ENCODE measurements at places on chromosomes 3 and 15. TPM values are rescaled to one million over a fixed set of nuclear protein-coding genes. Genes with fewer than 3 reads are reported as not detected.

GRCh38 chr3:71035314-71035713 is 548.2 kb downstream of the FOXP1 start:
- no peaks in the 10 kb centered on the region for H3K27me3 ChIP-seq
- DNase-seq = no peak
- H3K4me1 ChIP-seq = no peaks in the 10 kb centered on the region
- H3K4me3 ChIP-seq = no peak overlapping the region
- H3K27ac ChIP-seq = no peak overlapping the region

- DNase-seq = peak; percentile 74
- H3K4me3 ChIP-seq = peak overlapping the region; percentile 31
- no peaks in the 10 kb centered on the region for H3K36me3 ChIP-seq
- no peaks in the 10 kb centered on the region for H3K27me3 ChIP-seq
Observed at GRCh38 chr3:129224984-129225393, 24.4 kb upstream of the COPG1 start.

GRCh38 chr3:131738095-131738494 is 235.3 kb upstream of the MRPL3 start:
- H3K36me3 ChIP-seq = no peaks in the 10 kb centered on the region
- no peak overlapping the region for H3K27ac ChIP-seq
- DNase-seq = no peak
- H3K4me3 ChIP-seq = no peak overlapping the region
- H3K27me3 ChIP-seq = no peaks in the 10 kb centered on the region

DNA sequence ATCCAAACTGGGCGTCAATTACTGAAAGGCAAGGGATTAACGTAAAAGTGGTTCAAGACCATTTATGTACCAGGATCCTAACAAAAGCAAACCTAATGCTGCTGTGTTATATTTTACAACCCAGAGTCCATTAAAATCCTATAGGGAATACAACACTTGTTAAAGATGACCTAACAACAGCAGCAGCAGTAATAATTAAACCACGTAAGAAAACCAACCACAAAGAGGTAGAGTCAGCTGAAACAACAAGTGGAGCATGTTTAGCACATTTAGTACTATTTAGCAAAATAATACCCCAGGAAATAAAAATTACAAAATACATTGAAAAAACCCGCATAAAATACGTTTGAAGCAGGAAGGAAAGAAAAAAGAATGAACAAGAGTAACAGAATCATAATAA is 82.1 kb upstream of the AGBL1 start:
- H3K27ac ChIP-seq = no peak overlapping the region
- H3K4me1 ChIP-seq = no peaks in the 10 kb centered on the region
- H3K36me3 ChIP-seq = no peaks in the 10 kb centered on the region
- peaks cover 6% of the 10 kb centered on the region for H3K27me3 ChIP-seq

DNA sequence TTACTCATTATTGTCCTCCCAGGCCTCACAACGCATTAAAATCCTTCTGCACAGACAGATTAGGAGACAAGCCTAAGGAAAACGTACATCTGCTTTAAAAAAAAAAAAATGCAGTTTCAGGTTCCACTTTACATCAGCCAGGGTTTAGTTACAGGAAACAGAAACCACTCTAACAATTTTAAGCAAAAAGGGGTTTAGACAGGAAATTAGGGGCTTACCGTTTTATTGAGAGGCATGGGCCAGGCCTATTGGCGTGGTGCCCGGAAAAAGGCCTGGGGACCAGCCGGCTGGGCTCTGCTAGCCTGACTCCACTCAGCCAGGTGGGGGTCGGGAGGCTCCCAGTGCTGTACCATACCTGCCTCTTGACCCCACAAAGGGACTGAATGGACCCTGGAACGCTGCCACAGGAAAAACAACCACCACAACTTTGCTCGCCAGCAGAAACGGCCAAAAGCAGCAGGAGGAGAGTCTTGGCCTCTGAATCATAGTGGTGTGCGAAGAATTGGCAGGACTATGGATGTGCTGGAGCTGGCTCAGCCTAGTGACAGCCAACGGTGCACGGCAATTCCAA is 124.3 kb downstream of the CHSY1 start:
- H3K27ac ChIP-seq = no peak overlapping the region
- no peak for DNase-seq
- no peaks in the 10 kb centered on the region for H3K36me3 ChIP-seq

DNA sequence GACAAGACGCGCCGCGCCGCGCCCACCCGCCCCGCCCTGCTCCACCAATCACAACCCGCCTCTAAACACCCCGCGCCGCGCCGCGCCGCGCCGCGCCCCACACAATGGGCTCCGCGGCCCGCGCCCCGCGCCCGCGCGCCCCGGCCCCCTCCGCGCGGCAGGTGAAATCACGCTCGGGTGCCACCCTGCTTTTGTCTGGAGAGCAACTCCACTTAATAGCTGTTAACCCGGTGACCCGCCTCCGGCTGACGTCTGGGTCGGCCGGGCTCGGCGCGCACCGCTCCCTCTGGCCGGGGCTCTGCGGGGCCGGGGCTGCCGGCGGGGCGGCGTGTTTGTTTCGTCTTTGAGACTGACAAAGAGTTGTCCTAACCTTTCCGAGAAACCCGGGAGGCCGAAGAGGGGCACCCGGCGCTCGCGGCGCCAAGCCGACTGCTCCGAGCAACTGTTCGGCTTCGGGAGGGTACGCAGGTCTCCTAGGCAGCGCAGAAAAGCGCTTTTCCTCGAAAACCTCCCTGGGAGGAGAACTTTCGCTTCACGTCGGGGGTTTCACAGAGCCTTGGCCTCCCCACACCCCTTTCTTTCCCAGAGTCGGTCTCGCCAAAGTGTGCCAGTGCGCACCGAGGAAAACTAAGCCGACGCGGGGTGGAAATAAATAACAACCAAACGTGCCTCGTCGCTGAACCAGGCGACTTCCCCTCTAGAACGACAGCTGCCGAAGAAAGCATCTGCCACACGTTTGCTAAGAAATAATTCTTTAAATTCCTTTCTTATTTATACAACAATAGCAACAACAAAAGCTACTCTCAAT is 518.4 kb downstream of the FOXP1 start:
- peaks cover 3% of the 10 kb centered on the region for H3K4me1 ChIP-seq
- H3K36me3 ChIP-seq = no peaks in the 10 kb centered on the region
- H3K27me3 ChIP-seq = no peaks in the 10 kb centered on the region
- DNase-seq = no peak
- H3K27ac ChIP-seq = no peak overlapping the region

DNA sequence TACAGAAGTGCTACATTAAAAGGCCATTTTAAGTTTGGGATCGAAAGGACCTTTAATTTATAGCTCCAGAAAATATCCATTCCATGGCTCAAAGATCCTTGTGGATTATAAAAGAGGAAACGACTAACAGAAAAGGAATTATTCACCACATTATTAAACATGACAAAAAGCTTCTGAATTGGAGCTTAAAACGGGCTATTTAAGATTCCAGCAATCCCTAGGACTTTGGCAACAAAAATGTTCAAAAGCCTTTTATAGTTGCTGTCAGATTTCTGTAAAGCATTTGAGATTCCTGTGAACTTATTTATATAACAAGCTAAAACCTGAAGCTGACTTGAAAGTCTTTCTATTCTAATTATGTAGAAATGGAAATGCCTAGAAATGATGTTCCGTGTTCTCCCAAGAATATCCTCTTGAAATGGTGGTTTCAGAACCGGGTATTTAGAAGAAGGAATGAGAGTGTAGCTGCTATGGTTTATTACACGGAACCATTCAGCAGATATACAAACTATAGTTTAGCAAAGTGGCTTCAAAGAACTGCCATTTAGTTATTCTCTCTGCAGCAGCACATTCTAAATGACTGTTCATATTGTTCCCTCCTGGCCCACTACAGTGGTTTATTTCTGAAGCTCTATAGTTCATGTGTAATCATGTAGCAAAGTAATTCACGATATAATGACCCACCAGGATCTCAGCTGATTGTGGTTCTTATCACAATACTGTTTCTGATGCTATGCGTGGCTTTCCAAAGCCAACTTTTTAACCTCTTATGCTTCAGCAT is 961.7 kb downstream of the FHIT start:
- H3K27me3 ChIP-seq = no peaks in the 10 kb centered on the region
- H3K4me3 ChIP-seq = no peak overlapping the region
- no peak overlapping the region for H3K27ac ChIP-seq
- H3K4me1 ChIP-seq = no peaks in the 10 kb centered on the region

DNA sequence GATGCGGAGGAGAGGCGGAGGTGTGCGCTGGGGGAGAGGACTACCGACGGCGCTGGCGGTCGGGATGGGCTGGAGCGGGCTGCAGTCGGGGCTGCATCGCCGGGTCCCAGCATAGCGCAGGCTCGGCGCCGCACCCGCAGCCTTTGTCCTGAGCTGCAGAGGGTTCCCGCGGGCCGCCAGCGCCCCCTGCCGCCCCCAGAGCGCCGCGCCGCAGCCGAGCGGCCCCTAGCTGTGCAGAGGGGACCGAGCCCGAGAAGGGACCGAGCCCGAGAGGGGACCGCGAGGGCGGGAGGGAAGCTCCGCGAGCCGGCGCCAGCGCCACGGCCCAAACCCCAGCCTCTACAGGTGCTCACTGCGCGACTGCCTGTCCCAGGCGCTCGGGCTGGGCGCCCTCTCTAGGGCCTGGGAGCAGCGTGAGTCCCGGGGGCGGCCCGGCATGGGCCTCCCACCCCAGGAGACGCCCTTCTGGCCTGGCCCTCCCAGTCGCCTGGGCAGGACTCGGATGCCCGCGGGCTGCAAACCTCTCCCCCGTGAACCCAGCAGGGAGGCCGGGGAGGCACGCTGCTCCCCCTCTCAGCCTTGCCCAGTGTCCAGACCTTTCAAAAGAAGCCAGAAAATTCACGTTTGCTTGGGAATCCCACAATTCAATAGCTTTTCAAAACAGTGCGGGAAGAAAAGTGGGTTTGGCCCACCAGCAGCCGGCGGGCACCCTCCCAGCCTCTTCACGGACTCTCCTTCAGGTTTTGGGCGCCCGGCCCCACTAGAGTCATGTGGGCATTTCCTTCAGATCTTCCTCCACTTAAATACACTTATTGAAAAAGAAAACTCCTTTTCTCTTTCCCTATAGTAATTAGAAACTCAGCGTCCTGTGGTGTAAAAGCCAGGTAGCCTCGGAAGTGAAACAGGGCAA is 134.7 kb downstream of the TPRA1 start:
- DNase-seq = peak; percentile 90
- H3K36me3 ChIP-seq = no peaks in the 10 kb centered on the region
- no peak overlapping the region for H3K27ac ChIP-seq
- peak overlapping the region; percentile 39 for H3K4me3 ChIP-seq
- peaks cover 11% of the 10 kb centered on the region for H3K4me1 ChIP-seq
- H3K27me3 ChIP-seq = peaks cover 60% of the 10 kb centered on the region

DNA sequence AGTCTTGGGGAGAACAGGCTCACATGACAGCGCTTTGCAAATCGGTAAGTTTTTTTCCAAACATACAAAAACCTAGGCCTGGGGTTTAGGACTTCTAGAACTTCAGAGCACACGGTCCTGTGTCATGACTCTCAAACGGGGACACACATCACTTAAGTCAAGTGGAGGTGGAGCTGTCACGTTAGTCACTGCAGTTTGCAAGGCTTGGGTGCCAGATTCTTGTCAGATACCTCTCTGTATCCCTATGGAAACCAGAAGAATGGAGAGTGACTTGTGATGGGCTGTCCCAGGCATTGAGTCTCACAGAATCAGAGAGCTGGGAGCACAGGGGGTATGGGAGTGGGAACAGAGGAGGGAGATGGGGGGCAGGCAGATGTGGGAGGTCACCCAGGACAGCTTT is 64.8 kb downstream of the DUT start:
- DNase-seq = no peak
- H3K4me3 ChIP-seq = no peak overlapping the region
- no peaks in the 10 kb centered on the region for H3K4me1 ChIP-seq

GRCh38 chr15:100220058-100220768 is 121.6 kb downstream of the ADAMTS17 start:
- no peaks in the 10 kb centered on the region for H3K27me3 ChIP-seq
- no peak overlapping the region for H3K4me3 ChIP-seq
- H3K4me1 ChIP-seq = no peaks in the 10 kb centered on the region
- no peak for DNase-seq
- H3K36me3 ChIP-seq = no peaks in the 10 kb centered on the region

DNA sequence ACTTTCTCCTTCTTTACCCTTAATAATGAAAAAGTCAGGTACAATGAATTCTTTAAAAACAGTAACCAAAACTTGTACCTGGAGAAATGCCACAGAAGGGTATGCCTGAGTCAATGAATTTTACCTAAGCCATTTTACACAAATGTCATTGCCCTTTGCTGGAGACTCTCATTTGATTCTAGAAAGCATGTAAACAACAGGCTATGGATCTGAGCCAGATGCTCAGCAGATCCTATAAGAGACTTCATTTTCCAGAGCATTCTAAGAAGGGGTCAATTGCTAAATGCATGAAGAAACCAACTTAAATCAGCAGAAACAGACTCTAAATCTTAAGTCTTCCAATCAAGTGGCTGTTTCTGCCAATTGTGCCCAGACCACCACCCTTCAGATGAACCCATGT is 83.8 kb upstream of the GALNT15 start:
- H3K4me3 ChIP-seq = no peak overlapping the region
- no peaks in the 10 kb centered on the region for H3K36me3 ChIP-seq
- H3K27me3 ChIP-seq = no peaks in the 10 kb centered on the region
- H3K4me1 ChIP-seq = peaks cover 21% of the 10 kb centered on the region
- no peak for DNase-seq

- peak overlapping the region; percentile 91 for H3K27ac ChIP-seq
- peak; percentile 36 for DNase-seq
Observed at GRCh38 chr3:150238995-150239619, 169.0 kb upstream of the TSC22D2 start.

BTBD1 gene
- 24.7 TPM for total RNA-seq

FAH gene
- total RNA-seq = 53.9 TPM

IL5RA gene
- not detected for total RNA-seq

STAC gene
- 17.6 TPM for total RNA-seq

PIGX gene
- 47.6 TPM for total RNA-seq

SEMA5B gene
- total RNA-seq = not detected

FAM98B gene
- 14.6 TPM for total RNA-seq

ANKRD63 gene
- not detected for total RNA-seq

ZPLD1 gene
- total RNA-seq = not detected

ASB14 gene
- not detected for total RNA-seq

ESYT3 gene
- total RNA-seq = 6.4 TPM

TOMM70 gene
- 63.7 TPM for total RNA-seq

BDH1 gene
- 55.1 TPM for total RNA-seq

SOX2 gene
- total RNA-seq = not detected

ARL6IP5 gene
- 45.7 TPM for total RNA-seq

CCR1 gene
- 0.28 TPM for total RNA-seq

FXR1 gene
- total RNA-seq = 288 TPM
